ENCODE measurements at places on chromosomes 13 and 19.

DNA sequence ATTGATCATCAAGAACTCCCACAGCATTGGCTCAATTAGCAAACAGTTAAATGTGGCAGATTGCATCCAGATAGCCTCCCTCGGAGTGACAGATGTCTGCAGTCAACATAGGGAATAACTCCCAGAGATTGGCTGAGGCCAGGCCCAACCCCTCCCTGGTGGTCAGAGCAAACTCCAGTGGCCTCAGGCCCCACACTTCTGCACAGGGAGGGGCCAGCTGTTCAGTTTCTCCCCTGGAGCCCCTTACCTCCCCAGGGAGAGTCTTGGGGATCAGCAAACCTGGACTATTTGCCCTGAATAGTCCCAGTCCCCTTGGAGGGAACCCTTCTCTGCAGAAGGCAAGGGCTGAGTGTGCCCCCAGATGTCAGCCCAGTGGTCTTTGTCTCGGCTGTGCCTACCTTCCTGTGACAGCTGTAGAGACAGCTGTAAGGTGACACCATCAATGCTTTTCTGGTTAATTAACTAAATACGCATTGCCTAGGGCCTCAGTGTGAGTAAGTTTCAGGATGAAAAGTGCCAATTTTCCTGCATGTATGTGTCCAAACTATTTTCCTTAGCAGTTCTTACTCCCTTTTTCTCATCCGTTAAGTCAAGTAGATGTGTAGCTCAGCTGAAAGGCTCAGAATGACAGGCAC, 102.7 kb upstream of the UQCRFS1 start:
- no peak for DNase-seq

DNA sequence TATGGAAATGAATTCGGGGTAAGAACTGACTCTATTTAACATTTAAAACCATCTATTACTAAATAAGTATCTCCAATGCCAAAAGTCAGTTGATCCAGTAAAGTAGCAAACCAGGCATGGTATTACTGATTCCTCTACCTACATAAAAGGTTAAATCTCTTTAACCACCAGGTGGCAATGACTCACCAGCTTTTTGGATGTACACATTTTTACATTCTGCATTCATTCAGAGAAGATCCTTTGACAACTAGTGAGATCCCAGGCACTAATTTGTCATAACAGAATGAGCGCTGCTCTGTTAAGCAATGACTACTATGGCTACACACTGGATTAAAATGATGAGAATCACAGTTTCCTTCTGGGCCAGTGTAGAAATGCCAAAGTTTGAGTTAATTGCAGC, 329.8 kb upstream of the GPC6 start:
- DNase-seq = no peak

GRCh38 chr19:52987221-52987620, 24.5 kb upstream of the ZNF816 start:
- DNase-seq = no peak

DNA sequence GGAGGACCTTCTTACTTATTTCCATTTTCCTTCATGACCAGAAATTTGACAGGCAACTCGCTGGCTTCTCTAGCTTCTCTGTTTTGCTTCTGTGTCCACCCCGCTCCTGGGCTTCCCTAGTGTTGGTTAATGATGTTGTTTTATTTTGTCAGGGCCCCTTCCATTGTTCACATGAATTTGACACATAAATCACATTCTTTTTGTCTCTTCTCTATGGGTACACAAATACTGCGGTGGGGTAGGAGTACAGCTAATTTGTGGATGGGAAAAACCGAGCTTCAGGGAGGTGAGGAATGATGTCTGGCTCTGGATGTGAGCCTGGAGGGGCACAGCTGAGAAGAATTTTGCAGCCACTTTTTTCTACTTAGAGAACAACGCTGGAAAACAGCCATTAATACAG, 199.8 kb downstream of the DNAJC15 start:
- DNase-seq = no peak
